ENCODE measurements at places on chromosomes 4 and X. TPM values are rescaled to one million over a fixed set of nuclear protein-coding genes. Genes with fewer than 3 reads are reported as not detected.

- no peaks in the 10 kb centered on the region for H3K36me3 ChIP-seq
- no peak overlapping the region for H3K27ac ChIP-seq
- H3K27me3 ChIP-seq, result no peaks in the 10 kb centered on the region
- H3K4me1 ChIP-seq, result no peaks in the 10 kb centered on the region
- no peak overlapping the region for H3K4me3 ChIP-seq
- no peak for DNase-seq
Measured at GRCh38 chr4:134243742-134244713, 42.4 kb upstream of the PABPC4L start.

Gene EMD
- 178 TPM for total RNA-seq

- no peaks in the 10 kb centered on the region for H3K4me1 ChIP-seq
- H3K27ac ChIP-seq, result no peak overlapping the region
- no peaks in the 10 kb centered on the region for H3K27me3 ChIP-seq
- DNase-seq, result no peak
- H3K4me3 ChIP-seq, result no peak overlapping the region
Measured at GRCh38 chr4:148057516-148057915, 325.6 kb downstream of the ARHGAP10 start.

Gene CTAG1B
- not detected for total RNA-seq

All from Panc1 (cell line).